ENCODE measurements at places on chromosomes 13 and 19.

GRCh38 chr13:20686863-20687579 is 16.5 kb upstream of the IL17D start:
- no peaks in the 10 kb centered on the region for H3K4me1 ChIP-seq
- no peaks in the 10 kb centered on the region for H3K27me3 ChIP-seq
- no peaks in the 10 kb centered on the region for H3K36me3 ChIP-seq
- no peak for DNase-seq
- H3K4me3 ChIP-seq: no peak overlapping the region

- H3K4me1 ChIP-seq: no peaks in the 10 kb centered on the region
- no peak overlapping the region for H3K27ac ChIP-seq
- no peak for DNase-seq
- H3K4me3 ChIP-seq: no peak overlapping the region
Observed at GRCh38 chr13:32852526-32852925, 163.7 kb upstream of the KL start.

DNA sequence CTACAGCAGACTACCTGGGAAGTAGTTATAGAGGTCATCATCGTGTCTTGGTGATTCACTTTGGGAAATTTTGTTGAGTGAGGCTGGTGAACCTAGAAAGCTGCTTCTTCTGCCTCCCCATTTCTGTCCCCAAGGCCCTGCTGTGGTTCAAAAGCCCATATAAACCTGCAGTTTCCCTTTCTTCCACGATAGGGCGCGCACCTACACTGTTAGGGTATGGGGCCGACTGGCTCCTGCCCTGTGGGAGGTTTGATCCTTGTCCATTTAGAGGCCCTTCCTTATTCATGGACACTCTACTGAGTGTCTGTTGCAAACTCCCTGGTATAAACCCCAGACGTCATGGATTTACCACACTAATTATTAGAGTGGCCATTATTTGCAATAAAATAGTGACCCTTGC is 191.8 kb downstream of the GGACT start:
- no peak for DNase-seq
- no peaks in the 10 kb centered on the region for H3K27me3 ChIP-seq
- no peak overlapping the region for H3K27ac ChIP-seq
- no peaks in the 10 kb centered on the region for H3K36me3 ChIP-seq
- H3K4me1 ChIP-seq: no peaks in the 10 kb centered on the region
- H3K4me3 ChIP-seq: no peak overlapping the region

- peak overlapping the region; percentile 46 for H3K4me3 ChIP-seq
- no peaks in the 10 kb centered on the region for H3K27me3 ChIP-seq
- peak overlapping the region; percentile 46 for H3K27ac ChIP-seq
- no peaks in the 10 kb centered on the region for H3K36me3 ChIP-seq
Observed at GRCh38 chr13:73913751-73914518, 220.3 kb downstream of the KLF12 start.

DNA sequence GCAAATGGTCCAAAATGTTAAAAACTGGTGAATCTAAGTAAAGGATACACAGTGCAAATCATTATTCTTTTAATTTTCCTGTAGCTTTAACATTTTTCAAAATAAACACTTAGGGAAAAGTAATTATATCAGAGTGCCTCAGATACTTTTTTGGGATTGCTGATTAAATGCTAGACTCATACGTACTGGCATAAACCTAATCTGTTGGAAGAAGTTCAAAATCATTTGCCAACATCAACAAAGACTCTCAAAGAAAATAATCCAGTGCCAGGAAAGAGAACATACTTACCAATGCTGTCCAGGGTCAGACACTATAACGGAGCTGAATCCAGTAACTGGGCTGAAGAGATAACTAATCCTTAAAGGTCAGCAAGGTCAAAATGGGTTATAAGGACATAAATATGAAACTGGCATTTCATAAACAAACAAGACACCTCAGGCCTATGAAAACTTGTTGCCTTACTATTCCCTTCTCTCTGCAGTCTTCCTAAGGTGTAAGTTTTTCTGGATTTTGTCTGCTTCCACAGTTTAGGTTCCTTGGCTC is 3.3 kb upstream of the ZNF420 start:
- H3K4me1 ChIP-seq: peaks cover 24% of the 10 kb centered on the region
- no peak overlapping the region for H3K4me3 ChIP-seq
- no peaks in the 10 kb centered on the region for H3K27me3 ChIP-seq
- H3K27ac ChIP-seq: no peak overlapping the region

DNA sequence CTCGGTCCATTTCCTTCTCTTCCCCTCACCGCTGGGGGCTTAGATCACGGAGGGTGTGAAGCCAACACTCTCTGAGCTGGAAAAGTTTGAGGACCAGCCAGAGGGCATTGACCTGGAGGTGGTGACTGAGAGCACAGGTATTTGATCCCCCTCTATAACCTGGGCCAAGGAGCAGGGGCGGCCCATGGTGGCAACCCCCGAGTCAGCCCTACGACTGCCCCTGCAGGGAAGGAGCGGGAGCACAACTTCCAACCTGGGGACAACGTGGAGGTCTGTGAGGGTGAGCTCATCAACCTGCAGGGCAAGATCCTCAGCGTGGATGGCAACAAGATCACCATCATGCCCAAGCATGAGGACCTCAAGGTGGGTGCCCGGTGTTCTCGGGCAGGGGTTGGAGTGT is 11.6 kb upstream of the TIMM50 start:
- peaks cover 89% of the 10 kb centered on the region for H3K36me3 ChIP-seq
- H3K27ac ChIP-seq: no peak overlapping the region
- H3K4me1 ChIP-seq: no peaks in the 10 kb centered on the region
- H3K27me3 ChIP-seq: no peaks in the 10 kb centered on the region

GRCh38 chr19:14147797-14148605 is 11.6 kb upstream of the ASF1B start:
- H3K4me1 ChIP-seq: peaks cover 28% of the 10 kb centered on the region
- peaks cover 4% of the 10 kb centered on the region for H3K36me3 ChIP-seq
- H3K4me3 ChIP-seq: peak overlapping the region; percentile 45
- peak overlapping the region; percentile 70 for H3K27ac ChIP-seq
- H3K27me3 ChIP-seq: no peaks in the 10 kb centered on the region

DNA sequence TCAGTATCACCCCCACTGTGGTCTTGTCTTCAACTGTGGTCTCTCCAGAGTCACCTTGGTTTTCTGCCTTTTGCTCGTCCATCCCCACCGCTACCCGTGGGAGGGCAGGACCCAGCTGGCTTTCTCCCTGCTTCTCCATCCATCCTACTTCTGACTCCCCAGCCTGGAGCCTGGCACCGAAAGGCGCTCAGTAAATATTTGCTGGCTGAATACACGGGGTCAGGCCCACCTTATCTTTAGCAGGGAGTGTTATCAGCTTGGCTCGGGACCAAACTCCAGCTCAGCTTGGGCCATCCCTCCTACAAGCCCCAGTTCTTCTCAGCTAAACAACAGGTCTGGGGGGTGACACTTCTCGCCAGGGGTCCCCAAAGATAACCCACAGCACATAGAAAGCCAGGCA is 62.0 kb upstream of the KLF2 start:
- H3K27ac ChIP-seq: no peak overlapping the region
- no peaks in the 10 kb centered on the region for H3K27me3 ChIP-seq
- peaks cover 8% of the 10 kb centered on the region for H3K4me1 ChIP-seq
- no peak overlapping the region for H3K4me3 ChIP-seq
- H3K36me3 ChIP-seq: no peaks in the 10 kb centered on the region

- peaks cover 27% of the 10 kb centered on the region for H3K36me3 ChIP-seq
- no peak overlapping the region for H3K27ac ChIP-seq
- no peak for DNase-seq
- no peak overlapping the region for H3K4me3 ChIP-seq
- H3K27me3 ChIP-seq: no peaks in the 10 kb centered on the region
- H3K4me1 ChIP-seq: peaks cover 9% of the 10 kb centered on the region
Observed at GRCh38 chr19:5131031-5131505, 162.2 kb downstream of the KDM4B start.

DNA sequence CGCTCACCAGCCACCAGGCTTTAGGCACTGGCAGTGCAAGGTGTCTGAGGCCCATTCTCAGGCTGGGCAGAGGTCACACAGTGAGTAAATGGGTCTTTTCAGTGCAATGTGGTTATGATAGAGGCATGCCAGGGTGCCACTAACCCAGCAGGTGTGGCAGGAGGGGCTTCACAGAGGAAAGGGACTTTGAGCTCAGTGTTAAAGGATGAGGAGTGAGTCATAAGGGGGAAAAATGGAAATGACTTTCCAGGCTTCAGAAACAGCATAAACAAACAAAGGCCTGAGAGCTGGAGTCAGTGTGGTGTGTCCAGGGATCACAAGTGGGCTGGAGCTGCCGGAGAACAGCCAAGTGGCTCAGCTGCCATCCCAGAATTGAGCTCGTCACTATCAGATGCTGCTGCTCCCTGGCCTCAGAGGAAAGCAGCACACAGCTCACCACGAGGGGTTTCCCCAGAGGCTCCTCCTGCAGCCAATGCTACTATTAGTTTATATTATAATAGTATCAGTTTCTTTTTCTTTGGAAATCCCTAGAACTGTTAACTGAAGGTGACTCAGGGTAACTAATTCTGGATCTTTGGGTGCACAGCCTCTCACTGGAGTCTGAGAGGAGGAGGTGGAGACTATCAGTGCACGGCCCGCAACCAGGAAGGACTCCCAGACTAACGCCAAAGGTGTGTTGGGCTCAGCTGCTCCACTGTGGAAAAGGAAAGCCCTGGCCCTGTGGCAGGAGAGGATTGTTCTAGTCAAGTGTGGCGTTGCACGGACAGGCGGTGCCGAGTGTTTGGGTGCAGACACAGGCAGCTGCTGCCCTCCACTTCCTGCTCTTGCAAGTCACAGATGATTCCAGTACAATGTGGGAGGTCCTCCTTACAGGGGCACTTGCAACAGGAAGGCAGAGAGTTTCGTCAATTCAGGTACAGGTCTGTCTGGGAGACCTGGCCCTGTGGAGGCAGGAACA is 39.5 kb downstream of the DHRS12 start:
- peak overlapping the region; percentile 37 for H3K4me3 ChIP-seq
- H3K4me1 ChIP-seq: peaks cover 20% of the 10 kb centered on the region
- H3K27ac ChIP-seq: peak overlapping the region; percentile 84

- DNase-seq: no peak
- no peaks in the 10 kb centered on the region for H3K4me1 ChIP-seq
- no peak overlapping the region for H3K4me3 ChIP-seq
- no peaks in the 10 kb centered on the region for H3K36me3 ChIP-seq
Observed at GRCh38 chr19:50461066-50461875, 15.0 kb upstream of the EMC10 start.

GRCh38 chr19:1263188-1263587 is 5.9 kb upstream of the CIRBP start:
- peaks cover 81% of the 10 kb centered on the region for H3K4me1 ChIP-seq
- H3K27me3 ChIP-seq: no peaks in the 10 kb centered on the region
- no peak for DNase-seq
- no peaks in the 10 kb centered on the region for H3K36me3 ChIP-seq
- H3K27ac ChIP-seq: peak overlapping the region; percentile 98
- no peak overlapping the region for H3K4me3 ChIP-seq

- peaks cover 11% of the 10 kb centered on the region for H3K36me3 ChIP-seq
- DNase-seq: no peak
- peaks cover 34% of the 10 kb centered on the region for H3K4me1 ChIP-seq
- H3K4me3 ChIP-seq: peak overlapping the region; percentile 79
- H3K27ac ChIP-seq: peak overlapping the region; percentile 85
Observed at GRCh38 chr19:2428321-2428690, 920 bp upstream of the TIMM13 start.
